Stimulated activated CD8-positive, alpha-beta memory T cell treated with anti-CD3 and anti-CD28 coated beads, Interleukin-4, amount 100 ng/mL, for 1 hour (primary cell): ENCODE measurements at places on chromosomes 7 and 10.

DNA sequence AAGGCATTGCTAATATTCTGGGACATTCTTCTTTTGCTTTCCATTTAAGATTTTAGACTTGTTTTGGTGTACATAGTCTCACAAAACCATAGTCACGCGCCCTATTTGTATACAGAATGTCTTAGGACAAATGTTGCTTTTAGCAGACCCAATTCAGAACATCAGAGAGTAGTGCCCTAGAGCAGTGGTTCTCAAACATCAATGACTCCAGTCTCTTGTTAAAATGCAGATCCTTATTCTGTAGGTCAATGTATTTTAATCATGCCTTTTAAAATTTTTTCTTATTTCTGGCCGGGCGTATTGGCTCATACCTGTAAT is 127.4 kb upstream of the EFCAB10 start:
- no peak for DNase-seq

- no peak for DNase-seq
These were observed 498.3 kb downstream of the SORCS3 start for GRCh38 chr10:105139363-105139896.

- DNase-seq, result no peak
These were observed 23.7 kb downstream of the CAV1 start for GRCh38 chr7:116548506-116548905.

- DNase-seq, result no peak
These were observed 914 bp downstream of the SDHAF3 start for GRCh38 chr7:97118306-97118917.

DNA sequence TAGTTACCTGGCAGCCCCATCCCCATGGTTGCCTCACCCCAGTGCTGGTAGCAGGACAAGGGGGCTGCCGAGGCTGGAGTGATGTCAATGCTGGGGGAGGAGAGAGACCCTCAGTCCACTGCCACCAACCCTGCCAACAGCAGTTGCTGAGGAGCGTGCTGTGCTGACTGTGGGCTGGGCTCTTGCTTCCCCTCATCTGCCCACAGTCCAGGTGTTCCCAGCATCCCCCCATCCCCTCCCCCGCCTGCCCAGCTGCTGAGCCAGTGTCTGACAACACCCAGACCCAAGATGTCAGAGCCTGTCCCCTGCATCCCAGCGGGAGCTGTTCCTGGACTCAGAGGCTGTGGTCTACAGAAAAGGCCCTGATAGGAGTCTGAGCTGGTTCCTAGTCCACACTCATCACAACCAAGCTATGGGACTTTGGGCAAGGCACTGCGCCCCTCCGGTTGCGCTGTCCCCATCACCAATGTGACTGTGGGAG is 14.6 kb upstream of the PSAP start:
- DNase-seq, result no peak

- no peak for DNase-seq
These were observed 29.3 kb downstream of the MAPK8 start for GRCh38 chr10:48335788-48336187.

GRCh38 chr7:156543699-156544598 is 96.6 kb upstream of the RNF32 start:
- no peak for DNase-seq

DNA sequence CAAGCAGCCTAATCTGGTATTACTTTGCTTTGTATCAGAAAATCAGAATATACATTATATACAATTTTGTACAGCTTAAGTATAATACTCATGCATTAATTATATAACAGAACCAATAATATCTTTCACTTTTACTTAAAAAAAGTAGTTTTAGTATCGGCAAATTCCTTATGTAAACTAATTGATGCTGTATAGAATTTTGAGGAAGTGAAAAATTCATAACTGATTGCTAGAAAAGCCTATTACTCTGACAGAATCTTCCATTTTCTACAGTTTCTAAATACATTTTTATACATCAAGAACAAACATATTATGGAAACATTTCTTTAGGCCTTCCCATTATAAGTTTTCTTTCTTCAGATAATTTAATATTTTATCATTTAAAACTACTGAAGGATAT is 124.0 kb upstream of the GPR22 start:
- no peak for DNase-seq

DNA sequence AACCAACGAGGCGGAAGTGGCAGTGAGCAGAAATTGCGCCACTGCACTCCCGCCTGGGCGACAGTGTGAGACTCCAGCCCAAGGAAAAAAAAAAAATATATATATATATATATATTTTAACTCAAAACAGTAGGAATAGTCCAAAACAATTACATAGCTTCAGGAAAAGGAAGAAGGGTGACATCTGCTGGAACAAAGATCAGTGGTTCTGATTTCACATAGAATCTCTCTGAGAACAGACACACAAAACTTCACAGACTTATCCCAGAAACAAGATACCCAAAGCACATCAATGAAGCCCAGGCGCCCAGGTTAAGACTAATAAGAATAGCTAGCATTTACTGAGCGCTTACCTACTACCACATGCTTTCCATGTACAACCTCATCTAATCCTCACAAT is 45.0 kb downstream of the DNMBP start:
- DNase-seq, result no peak

DNA sequence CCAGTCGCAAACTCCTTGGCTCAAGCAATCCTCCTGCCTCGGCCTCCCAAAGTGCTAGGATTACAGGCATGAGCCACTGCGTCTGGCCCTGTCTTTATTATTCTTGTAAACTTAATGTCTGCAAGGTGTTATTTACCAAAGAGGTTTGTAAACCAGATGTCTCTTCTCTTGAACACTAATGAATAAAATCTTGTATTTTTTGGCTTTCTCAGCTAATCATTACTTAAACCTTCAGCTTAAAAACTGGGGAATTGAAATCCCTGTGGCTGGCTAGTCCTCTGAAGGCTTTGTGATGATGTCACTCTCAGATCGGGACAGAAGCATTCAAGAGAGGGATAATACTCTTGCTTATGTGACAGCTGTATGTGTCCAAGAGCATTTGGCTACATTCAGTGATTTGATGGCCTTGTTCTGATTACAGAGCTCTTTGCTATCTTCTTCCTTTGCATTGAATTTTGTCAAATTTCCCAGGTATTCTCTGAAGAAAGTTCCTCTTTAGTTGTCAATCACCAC is 130.3 kb downstream of the BICC1 start:
- DNase-seq, result no peak

DNA sequence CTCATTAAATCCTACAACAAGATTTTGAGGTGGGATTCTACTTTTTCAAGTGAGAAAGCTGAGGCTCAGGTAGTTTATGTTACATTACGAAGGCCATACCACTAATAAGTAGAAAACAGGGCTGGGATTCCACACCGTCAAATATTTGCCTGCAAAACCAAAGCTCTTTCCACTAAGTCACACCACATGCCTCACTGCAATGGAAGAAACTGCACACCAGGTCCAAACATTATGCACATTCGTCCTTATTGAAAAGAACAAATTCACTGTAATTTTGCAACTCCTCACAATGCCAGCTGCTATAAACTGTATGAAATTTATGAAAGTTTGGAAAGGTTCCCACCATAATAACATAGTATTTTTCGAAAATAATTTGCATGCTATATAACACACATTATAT is 66.5 kb downstream of the DGKB start:
- no peak for DNase-seq

DNA sequence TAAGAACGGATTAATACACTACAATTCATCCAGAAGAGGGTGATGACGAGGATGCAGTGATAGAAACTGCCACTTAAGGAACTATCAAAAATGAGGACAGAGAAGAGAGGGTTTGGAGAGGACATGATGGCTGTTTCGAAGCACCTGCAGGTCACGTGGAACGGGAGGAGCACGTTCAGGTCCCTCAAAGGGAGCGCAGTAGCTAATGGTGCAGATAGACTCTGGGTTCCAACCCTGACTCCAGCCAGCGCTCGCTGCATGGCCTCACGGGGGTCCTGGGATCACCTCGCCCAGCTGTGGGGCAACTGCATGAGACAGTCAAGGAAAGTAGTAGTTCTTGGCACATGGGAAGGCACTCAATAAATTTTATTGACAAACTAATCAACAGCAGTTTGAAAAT is 208.6 kb upstream of the RNF32 start:
- DNase-seq, result no peak

DNA sequence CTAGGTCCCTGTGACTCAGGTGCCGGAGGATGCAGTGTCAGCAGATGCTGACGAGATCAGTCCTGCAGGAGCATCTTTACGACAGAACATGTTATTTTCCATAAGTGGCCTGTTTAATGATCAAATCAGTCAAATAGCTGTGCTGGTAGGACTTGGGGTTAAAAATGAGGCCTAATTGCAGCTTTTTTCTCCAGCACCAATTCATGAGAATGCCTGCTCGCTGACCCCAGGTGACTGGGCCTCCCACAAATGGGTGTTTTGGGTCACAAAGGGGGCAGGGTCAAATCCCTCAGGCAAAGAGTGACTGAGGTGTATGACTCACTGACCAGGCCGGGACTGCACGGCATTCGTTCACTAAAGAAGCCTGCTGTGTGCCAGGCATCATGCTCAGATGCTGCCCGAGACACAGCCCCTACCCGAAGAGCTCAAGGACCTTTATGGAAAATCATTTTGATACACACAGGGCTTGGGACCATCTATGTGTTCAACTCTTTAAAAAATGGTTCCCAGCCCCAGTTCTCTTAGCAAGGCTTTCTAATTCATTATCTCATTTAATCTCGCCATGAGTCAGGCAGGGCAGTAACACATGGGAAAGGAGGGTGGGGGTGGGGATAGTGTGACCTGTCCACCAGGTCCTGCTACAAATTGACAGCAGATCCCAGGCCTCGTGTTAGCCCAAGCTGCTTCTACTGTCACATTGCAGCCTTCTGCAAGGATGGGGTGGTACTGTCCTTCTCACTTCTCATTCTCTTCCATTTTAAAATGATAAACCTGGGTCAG is 21.1 kb downstream of the ZNF775 start:
- no peak for DNase-seq

- no peak for DNase-seq
These were observed 12.2 kb downstream of the HNRNPA2B1 start for GRCh38 chr7:26188206-26188956.

DNA sequence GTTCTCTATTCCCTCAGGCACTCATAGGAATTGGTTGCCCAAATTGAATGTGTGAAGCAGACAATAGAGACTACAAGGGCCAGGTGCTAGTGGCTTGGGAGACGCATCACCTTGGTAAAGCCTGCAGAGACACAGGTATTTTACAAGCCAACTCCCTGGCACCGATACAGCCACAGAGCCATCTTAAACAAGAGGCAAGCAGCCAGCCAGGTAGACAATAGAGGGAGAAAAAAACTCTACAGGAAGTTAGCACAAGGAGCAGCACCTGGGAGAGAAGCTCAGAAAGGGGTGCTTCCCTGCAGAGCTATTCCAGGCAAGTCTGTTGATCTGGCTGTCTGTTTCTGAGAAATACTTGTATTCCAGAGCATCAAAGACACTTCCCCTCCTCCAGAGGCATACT is 43.0 kb upstream of the CDK1 start:
- no peak for DNase-seq

- no peak for DNase-seq
These were observed 88.8 kb upstream of the INSIG1 start for GRCh38 chr7:155208681-155209477.

DNA sequence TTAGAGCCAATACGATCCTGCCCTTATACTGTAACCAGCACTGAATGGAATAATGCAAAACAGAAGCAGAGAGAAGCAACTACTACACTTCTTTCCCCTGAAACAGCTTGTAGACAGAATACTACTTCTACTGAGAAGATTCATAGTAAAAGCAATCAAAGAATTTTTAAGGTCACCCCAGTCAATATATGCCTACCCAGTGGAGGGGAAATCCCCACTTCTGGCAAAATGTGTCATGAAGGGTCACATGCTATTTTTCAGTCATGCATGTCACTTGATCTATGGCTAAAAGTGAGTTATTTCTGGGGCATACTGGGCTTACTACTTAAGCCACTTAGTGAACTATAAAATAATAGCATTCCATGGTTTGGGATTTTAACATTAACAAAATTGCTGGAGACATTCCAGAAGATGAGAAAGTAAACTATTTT is 25.6 kb downstream of the IRF5 start:
- DNase-seq, result no peak

GRCh38 chr10:35452171-35452570 is 115.9 kb downstream of the CCNY start:
- DNase-seq, result no peak

DNA sequence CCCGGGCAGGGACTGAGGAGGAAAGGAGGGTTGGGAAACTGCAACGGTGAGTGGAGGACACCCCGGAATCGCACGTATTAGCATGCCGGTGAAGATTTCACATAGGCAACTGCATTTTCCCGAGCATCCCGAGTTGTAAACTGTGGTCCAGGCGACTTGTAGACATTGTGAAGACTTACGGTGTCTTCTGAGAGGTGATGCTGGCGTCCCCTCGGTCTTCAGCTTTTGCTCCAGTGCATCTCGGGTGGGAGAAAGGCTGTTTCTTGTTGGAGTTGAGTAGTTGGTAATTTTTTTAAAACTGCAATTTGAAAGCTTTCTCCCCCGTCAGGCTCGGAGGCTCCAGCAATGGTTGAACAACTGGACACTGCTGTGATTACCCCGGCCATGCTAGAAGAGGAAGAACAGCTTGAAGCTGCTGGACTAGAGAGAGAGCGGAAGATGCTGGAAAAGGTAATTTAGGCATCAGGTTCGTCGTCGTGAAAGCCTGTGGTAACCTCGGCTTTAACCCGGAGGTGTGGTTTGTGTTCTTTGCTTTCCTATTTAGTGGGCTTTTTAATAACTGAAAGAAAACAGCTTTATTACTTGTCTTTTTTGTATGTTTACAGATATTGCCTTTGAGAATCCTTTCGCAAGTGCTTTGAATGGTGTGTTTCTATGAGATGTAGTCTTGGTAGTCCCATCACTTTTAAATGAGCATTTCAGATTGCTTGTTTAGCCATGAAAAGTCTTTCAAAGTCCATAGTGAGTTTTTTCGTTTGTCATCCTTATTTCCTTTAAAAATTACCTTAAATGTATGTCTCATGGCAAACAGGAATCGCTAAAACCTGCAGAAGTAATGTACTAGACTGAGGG is 687 bp downstream of the HELLS start:
- no peak for DNase-seq

DNA sequence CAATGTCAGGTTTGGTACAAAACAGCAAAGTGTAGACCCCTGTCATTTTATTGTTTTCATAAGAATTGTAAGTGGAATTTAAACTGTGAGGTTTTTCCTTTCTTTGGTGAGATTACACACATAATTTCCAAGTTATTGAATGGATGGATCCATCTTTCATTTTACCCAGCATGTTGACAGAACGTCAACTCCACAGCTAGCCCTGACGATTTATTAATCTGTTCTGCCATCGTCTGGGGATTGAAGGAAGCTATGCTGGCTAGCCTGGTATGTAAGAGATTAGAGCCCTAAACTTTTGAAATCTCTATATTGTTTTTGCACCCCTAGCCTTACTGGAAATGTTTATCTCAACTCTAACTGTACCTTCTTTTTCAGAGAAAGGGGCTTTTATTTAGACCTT is 8.6 kb downstream of the WNT16 start:
- no peak for DNase-seq

- no peak for DNase-seq
These were observed 57.1 kb downstream of the KCNMA1 start for GRCh38 chr10:77580482-77580881.
